ENCODE measurements at places on chromosomes 4 and X.

DNA sequence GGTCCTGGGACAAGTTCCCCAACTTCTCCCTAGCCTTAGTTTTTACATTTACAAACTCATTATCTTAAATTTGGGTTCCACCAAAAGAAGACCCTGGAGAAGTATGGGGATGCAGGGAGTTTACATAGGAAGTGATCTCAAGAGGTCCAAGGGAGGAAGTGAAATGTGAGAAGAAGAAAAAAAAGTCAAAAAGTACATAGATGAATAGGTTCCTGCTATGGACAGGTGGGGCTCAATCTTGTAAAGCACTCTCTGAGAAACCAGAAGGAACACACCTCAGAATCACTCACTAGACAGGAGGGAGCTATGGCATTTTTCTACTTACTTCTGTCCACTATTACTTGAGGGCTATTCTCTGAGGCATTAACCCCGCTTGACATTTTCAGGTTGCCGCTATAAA, 56.6 kb downstream of the ARHGAP6 start:
- DNase-seq = no peak

GRCh38 chr4:32562010-32562409, 1841.8 kb downstream of the PCDH7 start:
- DNase-seq = no peak

- DNase-seq = no peak
These were observed 105.9 kb downstream of the SLC10A7 start for GRCh38 chr4:146415829-146416228.

- DNase-seq = no peak
These were observed 125.8 kb downstream of the FHDC1 start for GRCh38 chr4:153061971-153062370.

- no peak for DNase-seq
These were observed 8.7 kb downstream of the ANXA10 start for GRCh38 chr4:168101026-168101425.

All from amygdala (tissue), 56 donors.